Activated B cell treated with CpG ODN at 0.5 μM for 24 hours (primary cell): ENCODE measurements at places on chromosomes 7 and 10. TPM values are rescaled to one million over a fixed set of nuclear protein-coding genes. Genes with fewer than 3 reads are reported as not detected.

PSTK gene
- total RNA-seq = 3.9 and 5.3 TPM in 2 replicates

- no peak for DNase-seq
Observed at GRCh38 chr10:36452851-36453250, 672.5 kb upstream of the ANKRD30A start.

DNA sequence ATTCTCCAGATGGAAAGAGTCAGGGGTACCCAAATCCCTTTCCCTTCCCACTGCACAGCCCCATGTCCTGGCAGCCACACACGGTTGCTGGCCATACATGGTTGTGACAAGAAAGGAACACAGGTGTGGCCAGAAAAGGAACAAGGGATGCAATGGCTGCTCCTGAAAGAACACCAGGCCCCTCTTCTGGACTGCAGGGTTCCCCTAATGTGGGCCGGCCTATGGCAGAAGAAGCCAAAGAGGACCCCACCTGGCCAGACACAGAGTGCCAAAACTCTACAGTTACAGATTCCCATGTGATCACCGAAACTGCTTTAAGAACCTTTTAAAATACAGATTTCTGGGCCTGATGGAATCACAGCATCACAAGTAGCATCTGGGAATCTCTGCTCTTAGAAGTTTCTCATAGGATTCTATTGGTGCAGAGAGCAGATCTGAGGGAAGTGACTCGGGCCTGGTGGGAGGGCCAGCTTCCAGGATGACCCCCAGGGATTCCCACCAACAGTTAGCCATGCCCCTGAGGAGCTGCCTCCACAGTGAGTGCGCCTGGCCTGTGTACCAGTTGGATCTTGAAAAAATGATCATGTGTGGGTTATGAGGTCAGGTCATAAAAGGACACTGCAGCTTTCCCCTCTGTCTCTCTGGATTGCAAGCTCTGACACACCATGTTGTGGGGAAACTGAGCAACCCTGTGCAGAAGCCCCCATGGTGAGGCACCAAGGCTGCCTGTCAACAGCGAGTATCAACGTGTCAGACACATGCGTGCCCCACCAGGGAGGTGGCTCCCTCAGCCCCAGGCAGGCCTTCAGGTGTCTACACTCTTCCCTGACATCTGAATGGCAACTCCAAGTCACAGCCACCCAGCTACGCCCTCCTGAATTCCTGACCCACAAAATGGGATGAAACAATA lies 89.6 kb upstream of the LANCL2 start:
- DNase-seq = no peak

GNGT1 gene
- not detected in 2 replicates for total RNA-seq

PDE6C gene
- total RNA-seq = not detected in 2 replicates
